ENCODE measurements at places on chromosomes 2 and 18. TPM values are rescaled to one million over a fixed set of nuclear protein-coding genes. Genes with fewer than 3 reads are reported as not detected.

Gene SERPINB13
- total RNA-seq, result not detected

Gene NPPC
- not detected for total RNA-seq

Gene IL36B
- not detected for total RNA-seq

Gene MROH2A
- total RNA-seq, result not detected

Gene CAVIN2
- total RNA-seq, result 1.8 TPM

Gene CPO
- not detected for total RNA-seq

Gene LYPD1
- total RNA-seq, result 4.1 TPM

Gene MOB1A
- total RNA-seq, result 81.0 TPM

Gene AGXT
- total RNA-seq, result not detected

Gene KYNU
- not detected for total RNA-seq

Gene GALR1
- not detected for total RNA-seq

Gene UCN
- total RNA-seq, result 1.5 TPM

Gene NYAP2
- not detected for total RNA-seq

Measured in chondrocyte (in vitro differentiated cells).